Neural crest cell (in vitro differentiated cells): ENCODE measurements at places on chromosomes 3 and 15.

GRCh38 chr3:194893121-194893987 lies 207.7 kb downstream of the FAM43A start:
- no peak for DNase-seq

DNA sequence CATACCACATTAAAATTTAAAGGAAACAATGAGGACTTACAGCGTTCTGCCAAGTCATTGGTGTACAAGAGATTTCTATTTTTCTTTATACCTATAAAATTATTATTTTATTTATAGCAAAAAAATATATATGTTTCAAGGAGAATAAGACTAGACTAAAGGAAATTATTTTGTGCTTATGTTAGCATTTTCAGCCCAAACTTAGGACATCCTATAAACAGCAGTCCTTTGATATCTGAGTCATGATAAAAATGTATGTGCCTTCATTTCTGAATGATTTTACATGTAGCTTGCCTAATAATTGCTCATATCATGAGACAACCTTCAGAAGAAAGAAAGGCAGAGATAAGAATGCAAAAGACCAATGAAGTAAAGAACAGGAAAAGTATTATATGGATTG lies 16.7 kb upstream of the CPA3 start:
- no peak for DNase-seq

DNA sequence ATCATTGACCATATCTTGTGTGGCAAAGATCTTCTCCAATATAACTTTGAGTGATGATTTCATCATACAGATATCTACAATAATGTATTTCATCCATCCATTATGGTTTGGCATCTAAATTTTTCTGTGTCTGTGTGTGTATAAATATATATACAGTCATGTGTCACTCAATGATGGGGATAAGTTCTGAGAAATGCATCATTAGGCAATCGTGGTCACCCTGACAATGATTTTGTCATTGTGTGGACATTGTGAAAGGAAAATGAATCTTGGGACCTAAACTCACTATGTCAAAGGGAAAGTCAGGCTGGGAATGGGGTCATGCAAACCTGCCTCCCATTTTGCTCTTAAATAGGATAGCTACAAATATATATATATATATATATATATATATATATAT lies 12.4 kb downstream of the CFAP161 start:
- no peak for DNase-seq

GRCh38 chr3:37858742-37859141 lies 2.9 kb upstream of the CTDSPL start:
- DNase-seq, result no peak

DNA sequence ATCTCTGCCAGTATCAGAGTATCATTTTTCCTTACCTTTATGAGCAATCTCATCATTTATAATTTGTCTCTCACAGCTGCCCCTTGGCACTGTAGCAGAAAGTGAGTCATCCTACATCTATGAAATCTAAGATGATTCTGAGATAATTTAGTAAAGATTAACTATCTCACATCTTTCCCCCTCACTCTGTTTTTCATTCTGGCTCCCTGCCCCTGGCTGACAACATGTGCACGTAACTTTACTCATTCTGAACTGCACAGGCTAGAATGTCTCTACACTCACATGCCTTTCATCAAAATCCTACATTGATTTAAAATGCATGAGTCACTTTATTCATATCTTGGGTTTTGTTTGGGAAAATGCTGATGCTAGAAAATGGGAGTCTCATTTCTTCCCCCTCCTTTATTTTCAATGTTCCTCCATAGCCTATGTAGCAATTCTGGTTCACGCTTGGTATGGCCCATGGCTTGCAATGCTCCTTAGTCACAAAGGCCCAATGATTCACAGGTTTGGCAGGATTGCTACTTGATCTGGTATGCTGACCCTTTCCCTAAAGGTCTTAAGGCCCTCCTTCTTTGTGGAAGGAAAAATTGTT lies 838.5 kb downstream of the TUSC7 start:
- no peak for DNase-seq

DNA sequence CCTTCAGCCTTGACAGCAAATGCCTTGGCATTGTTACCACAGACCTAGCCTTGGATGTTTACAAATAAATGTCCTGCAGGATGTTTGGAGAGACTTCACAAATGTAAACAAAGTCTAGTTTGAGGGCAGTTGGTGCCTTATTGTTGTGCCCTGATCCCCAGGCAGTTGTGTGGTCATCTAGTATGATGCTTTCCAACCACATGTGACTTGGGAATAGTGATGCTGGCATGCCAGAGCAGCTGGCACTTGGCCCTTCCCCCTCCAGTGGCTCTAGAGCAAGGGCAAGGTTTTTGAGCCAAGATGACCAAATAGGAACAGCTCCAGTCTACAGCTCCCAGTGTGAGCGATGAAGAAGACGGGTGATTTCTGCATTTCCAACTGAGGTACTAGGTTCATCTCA lies 258.2 kb downstream of the ADAMTS17 start:
- no peak for DNase-seq

DNA sequence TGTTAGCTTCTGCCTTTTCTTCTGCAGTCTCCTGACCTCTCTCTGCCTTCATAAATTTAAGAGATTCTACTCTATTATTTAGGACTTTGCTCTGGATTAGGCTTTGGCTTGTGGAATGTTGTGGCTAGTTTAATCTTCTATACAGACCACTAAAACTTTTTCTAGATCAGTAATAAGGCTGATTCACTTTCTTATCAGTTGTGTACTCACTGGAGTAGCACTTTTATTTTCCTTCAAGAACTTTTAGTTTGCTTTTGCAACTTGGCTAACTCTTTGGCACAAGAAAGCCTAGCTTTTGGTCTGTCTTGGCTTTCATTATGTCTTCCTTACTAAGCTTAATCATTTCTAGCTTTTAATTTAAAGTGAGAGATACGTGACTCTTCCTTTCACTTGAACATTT lies 265.5 kb upstream of the TBC1D5 start:
- no peak for DNase-seq

GRCh38 chr3:178795349-178795748 lies 259.1 kb downstream of the KCNMB2 start:
- no peak for DNase-seq

DNA sequence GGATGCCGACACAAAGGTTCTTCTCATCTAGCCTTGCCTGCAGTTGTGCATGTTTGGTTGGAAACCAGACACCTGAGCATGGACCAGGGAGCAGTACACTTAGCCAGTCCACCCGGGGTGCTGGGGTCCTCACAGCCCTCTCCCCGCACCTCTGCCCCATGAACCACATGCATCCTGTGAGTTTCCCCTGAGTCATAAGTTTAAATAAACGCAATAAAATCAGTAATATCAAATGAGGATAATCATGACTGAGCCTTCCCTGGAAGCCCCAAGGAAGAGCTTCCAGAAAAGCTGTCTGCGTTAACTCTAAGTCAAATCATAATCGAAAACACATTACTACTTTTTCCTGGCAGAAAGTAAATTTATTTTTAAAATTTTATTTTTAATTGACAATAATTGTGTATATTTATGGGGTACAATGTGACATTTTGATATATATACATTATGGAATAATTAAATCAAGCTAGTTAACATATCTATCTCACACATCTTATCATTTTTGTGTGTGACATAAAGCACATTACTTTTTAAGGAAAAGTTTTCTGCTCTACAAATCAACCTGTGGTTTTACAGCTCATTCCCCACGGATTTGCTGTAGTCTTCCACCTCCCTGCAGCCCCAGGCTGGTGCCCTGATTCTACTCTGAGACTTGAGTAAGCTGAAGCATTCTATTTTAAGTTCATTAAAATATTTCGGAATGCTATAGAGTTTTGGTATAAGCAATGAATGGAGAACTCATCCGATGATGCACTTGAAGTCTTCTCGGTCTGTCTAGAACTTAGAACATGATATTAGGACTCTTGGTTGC lies 166.0 kb upstream of the EIF1B start:
- DNase-seq, result no peak

DNA sequence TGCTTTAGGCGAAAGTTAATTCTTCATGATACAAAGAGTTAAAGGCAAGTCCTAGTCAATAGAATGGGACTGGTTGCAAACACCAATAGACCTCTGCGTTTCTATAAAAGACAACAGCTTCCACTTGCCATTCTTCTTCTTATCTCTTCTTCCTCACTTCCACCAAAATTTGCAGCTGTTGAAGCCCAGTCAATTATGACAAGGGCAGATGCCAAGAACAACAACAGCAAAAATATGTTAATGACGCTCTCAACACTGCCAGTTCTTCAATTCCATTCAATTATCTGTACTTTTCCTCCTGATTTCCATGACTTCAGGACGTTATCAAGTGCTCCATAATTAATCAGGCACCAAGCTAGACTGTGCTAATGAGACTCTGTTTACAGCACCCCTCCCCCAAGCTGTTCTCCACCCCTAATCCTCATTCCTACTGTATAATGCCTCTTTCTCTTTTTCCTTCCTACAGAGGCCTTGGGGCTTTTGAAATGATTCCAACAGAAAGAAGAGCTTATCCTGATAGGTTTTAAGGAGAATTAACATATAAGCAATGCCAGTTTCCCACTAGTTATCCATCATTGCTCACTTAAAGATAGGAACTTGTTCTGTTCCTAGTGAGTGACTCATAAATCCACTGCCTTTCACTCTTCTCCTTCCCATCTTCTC lies 1160.5 kb downstream of the IGSF11 start:
- no peak for DNase-seq

- no peak for DNase-seq
Measured at GRCh38 chr3:51382947-51383578, 2.0 kb upstream of the MANF start.

- DNase-seq, result no peak
Measured at GRCh38 chr3:50525987-50526386, 22.6 kb upstream of the CACNA2D2 start.

DNA sequence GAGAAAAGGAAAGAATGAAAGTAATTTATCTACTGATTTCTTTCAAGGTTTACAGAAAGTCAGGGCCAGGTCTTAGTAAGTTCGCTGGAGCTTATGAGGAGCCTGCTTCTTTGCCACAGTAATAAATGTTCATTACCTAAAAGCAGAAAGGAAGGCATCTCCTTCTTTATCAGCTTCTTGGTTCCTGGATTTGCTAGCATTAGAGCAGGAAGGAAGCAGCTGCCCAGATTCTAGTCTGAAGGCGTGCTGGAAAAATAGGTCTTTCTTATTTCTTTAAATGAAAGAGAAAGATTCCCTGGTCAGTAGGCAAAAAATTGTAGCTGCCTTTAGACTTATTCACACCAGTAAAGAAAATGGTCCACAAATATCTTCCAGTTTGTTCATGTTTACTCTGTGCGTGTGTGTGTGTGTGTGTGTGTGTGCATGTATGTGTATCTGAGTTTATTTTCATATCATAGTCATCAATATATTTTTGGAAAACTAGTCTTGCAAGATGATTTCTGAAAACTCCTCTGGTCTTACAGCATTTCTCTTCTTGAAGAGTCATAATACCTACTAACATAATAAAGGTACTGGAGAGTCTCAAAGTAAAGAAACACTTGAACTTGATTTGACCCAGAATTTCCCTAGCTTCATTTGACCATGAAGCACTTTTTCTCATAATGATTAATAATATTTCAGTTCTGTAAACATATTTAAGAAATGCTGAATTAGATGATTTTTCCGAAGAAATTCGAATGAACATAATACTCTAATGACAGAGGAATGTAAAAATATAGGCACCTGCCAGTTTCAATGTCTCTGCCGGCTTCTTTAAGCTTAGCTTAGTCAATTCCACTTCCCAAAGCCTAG lies 255.3 kb upstream of the ZPLD1 start:
- no peak for DNase-seq
